ENCODE measurements at places on chromosomes 4 and X.

GRCh38 chrX:115642311-115642710 is 81.3 kb downstream of the PLS3 start:
- no peak for DNase-seq

GRCh38 chrX:150903110-150903508 is 4.6 kb upstream of the CD99L2 start:
- DNase-seq = no peak

GRCh38 chr4:123405267-123405865 is 8.8 kb downstream of the SPRY1 start:
- no peak for DNase-seq

DNA sequence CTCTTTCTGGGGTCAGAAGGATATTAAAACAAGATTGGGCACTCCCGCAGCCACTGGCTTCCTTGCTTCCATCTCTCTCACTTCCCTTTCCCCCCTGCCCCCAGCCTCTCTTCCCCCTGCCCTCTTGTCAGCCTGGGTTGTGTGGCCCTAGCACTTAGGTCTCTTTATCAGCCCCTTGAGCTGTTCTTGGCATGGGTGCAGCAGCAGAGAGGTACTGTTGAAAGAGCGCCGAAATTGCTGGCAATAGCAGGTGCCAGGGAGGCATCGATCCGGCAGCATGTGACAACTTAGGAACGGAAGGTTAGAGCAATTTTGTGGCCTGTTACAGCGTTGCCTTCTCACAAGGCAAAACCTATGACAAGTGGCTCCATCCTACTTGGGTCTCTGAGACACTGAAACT is 333.1 kb upstream of the IGFBP7 start:
- DNase-seq = no peak

- no peak for DNase-seq
These were observed at the start of gene LGI2 for GRCh38 chr4:25030277-25031076. TSS of gene LGI2 (minus strand) at chr4:25030946. CDS start at chr4:25030693, 253 bp downstream.

- no peak for DNase-seq
These were observed 4.8 kb upstream of the HGFAC start for GRCh38 chr4:3436798-3437581.

GRCh38 chrX:109843963-109844751 is 111.1 kb upstream of the ACSL4 start:
- DNase-seq = no peak

- peak; percentile 6 for DNase-seq
These were observed 150.6 kb downstream of the RASL11B start for GRCh38 chr4:53012738-53013137.

GRCh38 chr4:2781911-2782310 is 11.0 kb upstream of the SH3BP2 start:
- no peak for DNase-seq

DNA sequence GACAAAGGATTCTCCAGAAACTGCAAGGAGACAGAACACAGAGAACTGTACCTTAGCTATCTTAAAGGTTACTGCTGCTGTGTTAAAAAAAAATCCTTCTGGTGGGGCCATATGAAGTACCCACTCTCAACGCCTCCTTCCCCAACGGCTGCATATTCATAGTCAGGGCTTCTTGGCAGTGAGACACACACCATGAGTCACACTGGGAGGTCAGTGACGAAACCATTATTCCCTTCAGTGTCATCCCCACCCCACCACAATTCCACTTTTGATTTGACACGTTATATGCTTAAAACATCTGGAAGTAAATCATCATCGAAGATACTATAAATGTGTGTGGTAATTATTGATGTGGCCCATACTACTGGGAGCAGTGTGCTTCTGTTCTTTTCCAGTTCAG is 271.5 kb downstream of the LDB2 start:
- no peak for DNase-seq

DNA sequence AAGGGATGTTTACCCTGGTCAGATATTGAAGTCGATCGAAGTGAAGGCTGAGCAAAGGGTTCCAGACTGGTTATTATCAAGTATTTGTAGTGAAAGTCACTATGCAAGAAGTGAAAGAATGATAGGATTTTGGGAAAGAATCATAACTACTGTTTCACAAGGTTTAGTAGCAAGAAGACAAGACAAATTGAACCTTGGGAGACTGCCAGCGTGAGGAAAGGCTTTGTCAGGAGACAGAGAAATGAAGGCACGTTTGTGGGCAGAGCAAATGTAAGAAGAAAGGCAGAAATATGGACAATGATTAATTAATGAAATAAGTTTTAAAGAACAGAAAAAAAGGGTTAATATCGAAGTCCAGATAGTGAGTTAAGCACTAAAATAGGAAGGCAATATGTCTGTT is 456.8 kb downstream of the TRIML1 start:
- DNase-seq = no peak

GRCh38 chr4:106238820-106239420 is 77.1 kb downstream of the TBCK start:
- DNase-seq = peak; percentile 14

GRCh38 chr4:11196927-11197522 is 231.7 kb downstream of the HS3ST1 start:
- DNase-seq = no peak

GRCh38 chrX:56233682-56234081 is 1.5 kb downstream of the KLF8 start:
- no peak for DNase-seq

DNA sequence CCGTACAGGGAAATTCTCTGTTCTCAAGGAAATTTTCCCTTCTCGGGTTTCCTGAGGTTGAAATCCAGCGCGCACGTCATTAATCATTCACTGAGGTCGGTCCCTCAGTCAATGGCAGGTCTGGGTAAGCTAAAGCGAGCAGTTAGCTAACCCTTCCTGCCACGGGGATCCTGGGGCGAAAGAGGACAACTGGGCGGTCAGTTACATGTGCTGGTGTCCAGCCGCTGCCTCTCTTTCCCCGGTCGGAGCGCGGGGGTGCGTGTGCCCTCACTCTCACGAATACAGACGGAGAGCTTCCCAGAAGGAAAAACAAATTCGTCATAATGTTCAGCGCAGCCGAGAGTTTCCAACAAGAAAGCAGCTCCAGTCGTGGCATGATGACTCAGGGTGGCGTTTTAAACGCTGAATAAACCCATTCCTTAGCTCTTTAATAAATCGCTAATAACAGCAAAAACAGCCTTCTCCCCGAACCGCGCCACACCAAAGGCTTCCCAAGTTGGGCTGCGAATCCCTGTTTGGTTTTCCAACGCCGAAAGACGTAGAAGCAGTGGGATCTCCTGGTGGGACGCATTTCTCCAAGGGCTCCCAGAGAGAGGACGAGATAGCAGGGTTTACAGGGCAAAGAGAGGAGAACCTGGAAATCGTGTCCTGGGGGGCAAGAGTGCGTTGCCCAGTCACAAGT is 752 bp upstream of the FGF5 start:
- DNase-seq = no peak

- no peak for DNase-seq
These were observed 9.4 kb upstream of the ADD1 start for GRCh38 chr4:2834001-2834921.

- DNase-seq = no peak
These were observed 114.8 kb downstream of the AMELX start for GRCh38 chrX:11408109-11408405.

DNA sequence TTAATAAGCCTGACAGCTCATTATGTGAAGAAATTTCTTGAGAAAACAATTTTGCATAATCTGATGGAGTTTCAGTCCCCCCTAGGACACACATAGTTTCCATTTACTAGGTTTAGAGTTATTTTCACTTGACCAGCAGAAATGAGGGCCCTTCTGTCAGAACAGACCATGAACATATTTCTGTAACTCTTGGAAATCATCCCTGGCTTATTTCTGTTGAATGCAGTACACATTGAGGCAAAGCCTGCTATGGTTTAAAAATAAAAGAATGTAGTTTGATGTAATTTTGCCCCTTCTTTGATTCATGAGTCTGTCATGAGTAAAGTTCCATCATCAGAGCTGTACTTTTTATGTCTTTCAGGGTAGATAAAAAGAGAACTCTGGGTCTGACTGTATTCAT is 104.6 kb upstream of the ETNPPL start:
- DNase-seq = no peak

DNA sequence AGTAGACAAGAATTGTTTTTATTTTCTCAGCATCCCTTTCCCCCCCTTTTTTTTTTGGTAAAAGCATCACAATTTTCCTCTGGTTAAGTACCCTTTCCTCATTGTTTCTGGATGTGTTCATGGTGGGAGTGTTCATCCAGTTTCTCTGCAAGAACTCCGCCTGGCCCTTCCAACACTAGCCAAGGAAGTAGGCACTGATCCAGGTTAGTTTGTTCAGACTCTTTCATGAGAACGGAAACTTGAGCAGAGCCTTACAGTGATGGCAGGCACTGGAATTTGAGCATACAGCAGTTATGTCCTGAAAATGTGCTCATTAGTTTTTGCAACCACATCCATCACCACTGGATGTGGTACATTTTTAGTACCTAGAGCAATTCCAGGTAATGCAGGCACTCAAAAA is 336.1 kb upstream of the BOD1L1 start:
- no peak for DNase-seq

DNA sequence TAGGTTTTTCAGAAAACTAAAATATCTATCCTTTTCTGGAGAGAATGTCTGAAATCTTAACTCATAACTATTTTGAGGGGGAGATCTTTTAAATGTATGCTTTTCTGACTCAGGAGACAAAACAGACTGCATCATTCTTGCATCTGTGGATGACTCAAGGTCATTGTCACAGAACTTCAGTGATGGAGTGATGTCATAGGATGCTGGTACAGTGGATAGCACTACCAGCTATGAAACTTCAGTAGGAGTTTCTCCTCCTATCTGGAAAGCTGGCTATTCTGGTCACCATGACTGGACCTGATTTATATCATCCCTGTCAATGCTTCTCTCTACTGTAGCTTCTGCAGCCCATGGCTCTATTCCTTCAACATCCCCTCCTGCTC is 50.3 kb downstream of the PARM1 start:
- no peak for DNase-seq

DNA sequence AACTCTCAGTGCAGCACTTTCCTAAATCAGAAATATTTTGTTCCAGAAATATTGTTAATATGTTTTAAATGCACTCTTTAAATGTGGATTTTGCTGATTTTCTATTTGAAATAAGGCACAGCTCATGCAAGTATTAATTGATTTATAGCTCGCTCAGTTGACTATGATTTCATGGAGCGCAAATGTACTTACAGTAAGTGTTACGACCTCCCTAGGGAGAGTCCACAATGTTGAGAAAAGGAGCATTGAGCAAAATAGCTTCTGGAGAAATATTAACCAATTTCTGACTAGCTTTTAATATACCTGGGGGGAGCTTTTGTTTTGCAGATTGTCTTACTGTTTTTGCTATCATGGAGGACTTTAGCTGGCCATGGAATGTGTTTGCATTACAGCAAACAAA is 1687.5 kb downstream of the STIM2 start:
- no peak for DNase-seq

DNA sequence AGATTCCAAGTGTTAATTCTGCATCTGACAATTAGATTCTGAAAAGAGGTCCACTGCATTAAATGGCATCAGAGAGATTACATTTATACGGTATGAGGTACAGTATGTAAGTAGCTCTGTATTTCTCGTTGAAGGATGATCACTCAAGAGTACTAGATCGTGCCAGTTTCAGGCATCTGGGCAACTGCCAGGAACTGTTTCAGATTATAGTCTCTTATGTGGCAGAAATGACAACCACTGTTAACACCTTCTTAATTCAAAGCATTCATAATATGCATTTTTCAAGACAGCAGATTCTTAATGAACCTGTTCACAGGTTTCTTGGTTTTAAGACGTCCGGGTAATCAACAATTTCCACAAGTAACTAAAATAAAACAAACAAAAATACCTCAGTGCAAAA is 1.6 kb downstream of the ANKRD50 start:
- no peak for DNase-seq

GRCh38 chrX:97096385-97096784 is 212.7 kb downstream of the RPA4 start:
- DNase-seq = no peak

GRCh38 chrX:19177721-19178120 is 55.5 kb upstream of the ADGRG2 start:
- DNase-seq = no peak

DNA sequence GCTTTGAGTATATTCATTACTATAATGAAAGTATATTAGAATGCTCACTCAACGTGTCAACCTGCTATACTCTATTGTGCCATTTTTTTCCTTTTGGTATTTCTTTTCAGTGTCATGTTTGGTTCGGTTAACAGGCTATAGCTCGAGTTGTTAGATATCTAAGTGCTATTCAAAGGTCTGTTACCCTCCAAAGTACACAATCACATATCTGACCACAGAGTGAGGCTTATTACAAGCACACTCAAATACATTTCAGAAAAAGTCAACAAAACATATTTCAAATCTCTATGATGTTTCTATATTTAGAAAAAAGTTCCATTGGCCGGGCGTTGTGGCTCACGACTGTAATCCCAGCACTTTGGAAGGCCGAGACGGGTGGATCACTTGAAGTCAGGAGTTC is 32.8 kb downstream of the WNK3 start:
- DNase-seq = no peak

DNA sequence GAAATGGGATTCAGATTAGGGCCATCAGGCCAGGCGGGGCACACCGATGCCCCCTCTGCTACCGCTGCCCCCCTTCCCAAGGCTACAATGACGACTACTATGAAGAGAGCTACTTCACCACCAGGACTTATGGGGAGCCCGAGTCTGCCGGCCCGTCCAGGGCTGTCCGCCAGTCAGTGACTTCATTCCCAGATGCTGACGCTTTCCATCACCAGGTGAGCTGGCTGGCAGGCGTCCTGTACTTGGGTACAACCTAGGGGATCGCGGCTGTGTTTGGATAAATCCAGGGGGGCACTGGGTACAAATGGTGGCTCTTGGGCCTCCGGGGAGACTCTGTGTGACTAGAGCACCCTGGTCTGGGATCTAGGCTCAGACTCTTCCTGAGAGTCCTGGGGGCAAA is 1.1 kb downstream of the EMD start:
- DNase-seq = no peak

DNA sequence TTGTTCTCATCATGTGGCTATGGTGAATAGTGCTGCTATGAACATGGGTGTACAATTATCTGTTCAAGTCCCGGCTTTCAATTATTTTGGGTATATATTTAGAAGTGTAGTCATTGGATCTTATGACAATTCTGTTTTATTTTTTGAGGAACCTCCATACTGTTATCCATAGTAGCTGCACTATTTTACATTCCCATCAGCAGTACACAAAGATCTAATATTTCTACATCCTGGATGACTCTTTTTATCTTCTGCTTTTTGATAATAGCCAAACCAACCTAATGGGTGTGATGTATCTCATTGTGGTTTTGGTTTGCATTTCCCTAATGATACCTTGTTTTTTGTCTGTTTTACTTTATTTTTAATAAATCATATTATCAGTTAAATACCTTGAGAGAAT is 12.9 kb upstream of the IL13RA1 start:
- DNase-seq = no peak

GRCh38 chr4:52822583-52822971 is 39.5 kb upstream of the RASL11B start:
- DNase-seq = no peak

DNA sequence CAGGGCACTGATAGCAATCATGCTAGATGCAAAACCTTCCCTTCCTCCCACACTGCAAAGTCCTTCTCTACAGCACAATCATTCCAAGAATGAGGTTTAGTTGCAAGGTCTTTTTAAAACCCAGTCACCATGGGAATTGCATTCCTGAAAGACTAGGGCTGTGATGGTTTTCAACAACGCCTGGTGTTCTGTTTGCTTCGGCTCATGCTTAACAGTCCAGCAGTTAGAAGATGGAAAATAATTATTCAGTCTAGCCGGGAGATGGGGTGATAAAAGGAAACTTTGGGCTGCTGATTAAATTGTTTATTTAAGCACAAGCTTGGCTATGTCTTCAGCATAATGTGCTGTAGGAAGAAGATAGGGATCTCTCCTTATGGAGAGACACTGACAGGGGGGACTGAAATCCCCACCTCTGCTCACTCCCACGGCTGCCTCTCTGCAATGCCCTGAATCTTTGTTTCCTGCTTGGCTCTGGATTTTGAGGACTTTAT is 211.4 kb downstream of the MID1IP1 start:
- DNase-seq = no peak
